ENCODE measurements at places on chromosomes 5 and 9.
A peak's percentile ranks its signal among the peaks of the same experiment; 100 is the strongest.

DNA sequence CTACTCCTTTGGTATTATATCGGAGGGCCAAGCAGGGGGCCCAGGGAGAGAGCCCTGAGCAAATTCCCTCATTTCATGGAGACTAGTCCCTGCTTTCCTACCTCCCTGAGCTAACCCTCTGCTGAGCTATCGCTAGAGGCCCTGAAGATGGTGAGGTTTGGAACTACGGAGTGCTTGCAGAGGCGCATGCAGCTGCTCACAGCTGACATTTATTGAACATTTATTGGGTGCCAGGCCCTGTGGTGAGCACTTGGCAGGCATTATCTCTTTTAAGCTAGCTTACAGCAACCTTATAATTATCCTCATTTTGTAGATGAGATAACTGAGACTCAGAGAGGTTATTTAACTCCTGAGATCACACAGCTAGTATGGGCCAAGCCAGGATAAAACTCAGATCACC, 9.8 kb downstream of the FAT2 start:
- DNase-seq: no peak

DNA sequence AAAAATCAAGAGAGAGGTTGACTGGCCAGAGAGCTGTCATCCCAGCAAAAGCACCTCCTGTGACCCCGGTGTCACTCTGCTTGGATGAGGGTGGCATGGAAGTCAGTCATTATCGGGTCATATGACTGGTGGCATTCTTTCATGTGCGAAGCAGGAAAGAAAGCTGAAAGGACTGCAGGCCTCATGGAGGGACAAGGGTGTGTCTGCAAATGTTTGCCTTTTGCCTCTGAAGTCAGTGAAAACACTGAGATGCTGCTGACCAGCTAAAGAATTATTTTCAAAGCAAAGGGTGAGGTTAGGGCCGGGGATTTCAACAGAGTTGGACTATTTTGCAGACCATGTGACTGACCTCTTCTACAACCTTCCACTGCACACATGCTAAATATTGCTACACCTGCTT, 298.3 kb downstream of the CSNK1G3 start:
- DNase-seq: no peak

DNA sequence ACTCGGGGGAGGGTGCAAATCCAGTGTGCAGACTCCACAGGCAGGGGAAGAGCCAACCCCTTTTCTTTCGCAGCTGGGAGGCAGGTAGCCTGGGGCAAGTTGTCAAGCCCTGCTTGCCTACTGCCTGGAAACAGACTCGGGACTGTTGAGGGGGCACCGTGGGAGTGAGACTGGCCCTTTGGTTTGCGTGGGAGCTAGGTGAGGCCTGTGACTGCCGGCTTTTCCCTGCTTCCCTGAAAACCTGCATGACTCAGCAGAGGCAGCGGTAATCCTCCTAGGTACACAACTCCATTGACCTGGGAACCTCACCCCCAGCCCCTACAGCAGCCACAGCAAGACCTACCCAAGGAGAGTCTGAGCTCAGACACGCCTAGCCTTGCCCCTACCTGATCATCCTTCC, 509.5 kb downstream of the DTWD2 start:
- DNase-seq: no peak

DNA sequence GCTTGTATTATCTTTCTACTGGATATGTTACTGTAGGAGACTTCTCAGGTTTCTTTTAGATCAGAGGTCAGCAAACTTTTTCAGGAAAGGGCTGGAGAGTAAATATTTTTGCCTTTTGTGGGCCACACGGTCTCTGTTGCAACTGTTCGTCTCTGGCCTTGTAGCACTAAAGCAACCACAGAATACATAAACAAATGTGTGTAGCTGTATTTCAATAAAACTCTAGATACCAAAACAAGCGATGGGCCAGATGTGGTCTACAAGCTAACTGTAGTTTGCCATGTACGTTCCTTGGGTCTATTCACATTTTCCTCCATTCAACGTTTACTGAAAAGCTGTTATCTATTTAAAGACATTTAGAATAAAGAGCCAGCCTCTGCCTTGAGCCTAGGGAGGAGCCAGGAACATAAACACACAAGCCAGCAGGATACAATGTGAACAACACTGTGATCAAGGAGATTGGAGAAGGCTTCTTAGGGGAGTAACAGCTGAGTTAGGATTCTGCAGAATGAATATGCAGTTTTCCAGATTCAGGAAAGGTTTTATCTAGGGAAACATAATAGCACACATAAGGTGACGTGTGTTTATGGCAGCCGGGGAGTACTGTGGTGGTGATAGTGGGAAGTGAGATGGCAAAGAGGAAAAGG, 33.0 kb upstream of the HOMER1 start:
- DNase-seq: no peak

GRCh38 chr5:115583474-115583873, 18.8 kb downstream of the TICAM2 start:
- no peak for DNase-seq

DNA sequence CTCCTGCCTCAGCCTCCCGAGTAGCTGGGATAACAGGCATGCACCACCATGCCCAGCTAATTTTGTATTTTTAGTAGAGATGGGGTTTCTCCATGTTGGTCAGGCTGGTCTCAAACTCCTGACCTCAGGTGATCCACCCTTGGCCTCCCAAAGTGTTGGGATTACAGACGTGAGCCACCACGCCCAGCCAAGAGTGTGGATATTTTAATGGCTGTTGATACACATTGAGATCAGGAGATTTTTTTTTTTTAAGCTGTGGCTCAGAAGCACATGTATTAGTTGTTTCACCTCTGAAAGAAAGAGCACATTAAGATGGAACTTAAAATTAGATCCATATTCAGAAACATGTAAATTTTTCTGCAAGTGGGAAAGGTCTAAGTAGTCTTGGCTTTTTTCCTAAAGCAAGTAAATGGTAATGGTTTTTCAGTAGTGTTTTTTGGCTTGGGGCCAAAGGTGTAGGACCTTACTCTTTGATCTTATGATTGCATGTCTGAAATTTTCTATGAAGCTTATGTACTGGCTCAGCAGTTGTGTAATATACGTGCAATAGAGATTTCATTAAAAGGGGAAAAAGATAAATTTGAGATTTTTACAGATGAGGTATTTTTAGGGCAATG, 9.9 kb downstream of the RBM27 start:
- DNase-seq: peak; percentile 18

DNA sequence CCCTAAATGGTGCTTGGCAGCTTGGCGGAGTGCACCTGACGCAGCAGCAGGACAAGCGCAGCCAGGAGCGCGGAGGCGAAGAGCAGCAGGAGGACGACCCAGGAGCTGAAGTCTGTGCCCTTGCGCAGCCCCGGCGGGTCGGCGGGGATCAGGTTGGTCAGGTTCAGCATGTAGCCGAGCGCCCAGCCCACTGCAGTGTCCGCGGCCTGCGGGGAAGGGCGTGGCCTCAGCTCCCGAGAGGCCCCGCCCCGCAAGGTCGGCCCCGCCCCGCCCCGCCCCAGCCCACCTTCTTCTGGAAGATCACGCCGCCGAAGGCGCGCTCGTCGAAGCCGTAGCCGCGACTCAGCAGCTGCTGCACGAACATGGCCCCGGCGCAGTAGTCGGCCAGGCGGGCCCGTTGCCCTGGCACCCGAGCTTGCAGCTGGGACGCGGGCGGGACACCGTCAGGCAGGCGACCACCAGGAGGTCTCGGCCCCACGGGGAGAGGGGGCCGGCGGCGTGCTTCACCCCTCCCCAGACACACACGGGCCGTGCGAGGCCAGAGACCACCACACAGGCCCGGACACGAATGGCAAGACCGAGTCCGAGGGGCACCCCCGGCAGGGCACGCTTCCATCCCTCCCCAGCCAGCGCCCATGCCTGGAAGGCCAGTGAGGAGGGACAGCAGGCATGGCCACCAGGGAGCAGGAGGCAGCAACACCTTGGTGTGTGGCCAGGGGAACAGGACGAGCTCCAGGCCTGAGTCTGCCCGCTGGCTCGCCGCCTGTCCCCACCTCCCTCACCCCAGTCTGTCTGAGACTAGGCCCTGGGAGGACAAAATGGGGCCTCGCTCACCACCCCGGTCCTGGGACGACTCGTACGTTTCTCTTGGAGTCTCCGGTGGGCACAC, 2.9 kb upstream of the NPDC1 start:
- DNase-seq: no peak

DNA sequence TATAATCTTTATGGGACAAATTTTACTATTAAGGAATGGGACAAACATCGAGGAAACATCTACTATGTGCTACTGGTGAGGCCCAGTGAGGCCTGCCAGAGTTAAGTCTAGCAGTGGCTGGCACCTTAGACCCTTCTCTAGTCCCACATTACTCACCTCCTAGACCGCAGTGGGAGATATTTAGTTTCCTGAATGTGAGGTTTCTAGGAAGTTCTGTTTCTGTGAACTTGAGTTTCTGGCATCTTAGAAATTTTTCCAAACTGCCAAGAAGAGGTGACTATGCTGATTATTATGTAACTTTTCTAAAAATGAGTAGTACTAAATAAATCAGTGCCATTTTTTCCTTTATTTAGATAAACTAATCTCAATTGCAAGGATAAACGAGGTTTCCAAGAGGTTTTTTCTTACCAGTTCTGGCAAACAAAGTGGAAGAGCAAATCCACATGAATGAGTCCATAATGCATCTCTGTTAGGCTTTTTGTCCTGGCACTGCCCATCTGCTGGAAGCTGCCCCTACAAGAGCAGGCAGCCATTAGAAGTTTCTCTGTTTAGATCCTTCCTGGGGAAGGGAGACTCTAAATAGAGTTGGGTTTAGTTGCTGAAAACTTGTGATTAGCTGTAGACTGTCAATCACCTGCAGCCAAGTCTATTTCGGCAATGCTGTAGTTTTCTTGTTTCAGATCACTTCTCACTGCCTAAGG, 348.7 kb downstream of the MAN2A1 start:
- no peak for DNase-seq

- no peak for DNase-seq
Measured at GRCh38 chr5:107402434-107403227, 268.1 kb downstream of the EFNA5 start.

DNA sequence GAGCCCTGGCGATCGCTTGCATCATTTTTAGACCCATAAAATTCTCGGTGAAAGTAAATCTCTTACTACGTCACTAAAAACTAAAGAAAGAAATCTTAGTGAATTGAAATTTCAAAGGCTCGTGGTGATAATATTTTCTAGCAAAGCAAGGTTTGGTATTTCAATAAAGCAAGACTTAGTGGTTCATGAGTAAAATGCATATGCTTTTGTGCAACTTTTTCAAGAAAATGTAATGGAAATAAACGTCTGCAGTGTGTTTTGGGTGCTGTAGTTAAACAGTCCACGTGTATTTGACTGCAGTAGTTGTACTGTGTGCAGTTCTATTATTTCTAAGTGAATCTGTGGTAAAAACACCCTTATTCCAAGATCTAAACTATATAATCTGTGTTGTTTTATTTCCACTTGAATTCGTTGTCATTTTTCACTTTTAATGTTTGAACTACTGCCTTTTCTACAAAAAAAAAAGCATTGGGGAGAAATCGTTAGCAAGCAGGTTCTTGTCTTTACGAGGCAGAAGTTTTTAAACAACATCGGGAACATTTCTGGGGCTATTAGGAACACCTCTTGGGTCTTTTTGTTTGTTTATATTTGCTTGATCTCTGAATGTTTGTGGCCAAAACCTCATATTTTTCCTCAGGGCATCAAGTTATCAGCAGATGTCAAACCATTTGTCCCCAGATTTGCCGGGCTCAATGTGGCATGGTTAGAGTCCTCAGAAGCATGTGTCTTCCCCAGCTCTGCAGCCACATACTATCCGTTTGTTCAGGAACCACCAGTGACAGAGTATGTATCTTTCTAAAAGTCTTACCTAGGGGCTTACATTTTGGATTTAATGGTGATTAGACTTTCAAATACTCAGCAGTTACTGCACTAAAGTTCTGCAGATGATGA, 960 bp downstream of the SECISBP2 start:
- no peak for DNase-seq

- DNase-seq: no peak
Measured at GRCh38 chr5:113128082-113128481, 151.5 kb downstream of the DCP2 start.

- DNase-seq: no peak
Measured at GRCh38 chr9:13719446-13719845, 440.0 kb upstream of the MPDZ start.

GRCh38 chr9:107989544-107989943, 500.0 kb upstream of the KLF4 start:
- no peak for DNase-seq

GRCh38 chr9:84481636-84482218, 141.2 kb upstream of the SLC28A3 start:
- no peak for DNase-seq

DNA sequence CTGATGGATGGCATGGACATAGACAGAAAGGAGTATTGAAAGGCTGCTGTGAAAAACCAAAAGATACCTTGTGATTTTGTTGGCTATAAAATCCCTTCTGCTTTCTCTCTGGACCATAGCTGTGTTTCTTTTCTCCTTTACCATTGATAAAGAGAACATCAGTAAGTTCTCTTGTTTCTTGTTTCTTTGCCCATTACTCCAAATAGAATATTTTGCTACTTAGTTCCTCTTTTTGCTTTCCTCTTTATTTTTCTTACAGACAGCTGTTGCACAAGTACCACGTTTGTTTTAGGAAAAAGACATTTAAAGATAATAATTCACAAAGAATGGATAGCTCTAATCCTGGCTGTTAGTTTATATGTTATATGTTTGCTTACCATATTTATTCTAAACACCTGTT, 1129.2 kb downstream of the DTWD2 start:
- no peak for DNase-seq

DNA sequence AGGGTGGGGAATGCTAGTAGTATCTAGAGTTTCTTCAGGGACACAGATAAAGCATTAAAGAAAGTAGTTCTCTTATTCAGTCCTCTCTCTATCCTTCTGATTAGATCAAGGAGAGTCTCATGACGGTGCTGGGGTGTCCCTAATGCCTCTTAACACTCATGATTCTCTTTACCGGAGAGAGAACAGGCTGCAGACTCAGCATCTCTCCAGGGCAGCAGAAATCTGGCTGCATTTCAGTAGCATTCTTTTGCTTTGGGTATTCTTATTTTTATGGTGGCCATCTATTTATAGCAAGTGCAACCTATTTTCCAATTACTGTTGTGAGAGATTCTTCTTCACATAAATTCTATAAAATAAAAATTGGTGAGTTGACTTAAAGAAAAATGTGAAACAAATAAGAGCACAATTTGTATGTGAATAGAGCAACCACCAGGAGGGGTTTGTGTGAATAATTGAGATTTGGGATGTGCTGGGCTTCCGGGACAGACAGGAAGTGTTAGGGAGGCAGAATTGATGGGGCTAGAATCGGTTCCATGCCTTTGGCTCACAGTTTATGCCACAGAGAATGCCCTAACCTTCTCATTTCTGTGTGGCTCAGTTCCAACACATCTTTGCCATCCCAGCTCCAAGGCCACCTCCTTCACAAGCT, 23.8 kb upstream of the BOD1 start:
- no peak for DNase-seq

DNA sequence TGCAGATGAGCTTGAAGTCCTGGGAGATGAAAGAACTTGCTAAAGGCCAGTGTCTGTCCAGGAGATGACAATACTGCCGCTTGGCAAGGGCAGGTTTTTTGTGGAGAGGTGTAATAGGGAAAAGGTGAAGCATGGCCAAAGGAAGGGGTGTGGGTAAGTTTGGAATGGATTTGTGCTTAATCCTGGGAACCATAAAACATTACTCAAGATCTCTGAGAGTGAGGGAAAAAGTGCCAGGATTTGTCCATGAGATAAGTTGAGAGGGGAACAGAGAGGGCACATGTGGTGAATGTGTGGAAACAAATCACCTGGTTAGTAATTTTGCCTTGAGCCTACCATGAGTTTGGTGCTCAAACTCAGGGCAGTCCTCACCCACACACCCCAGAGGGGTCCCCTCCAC, 108.8 kb upstream of the CD180 start:
- no peak for DNase-seq
